ENCODE measurements at places on chromosomes 6 and 20.

GRCh38 chr20:23058240-23058639, 8.8 kb upstream of the THBD start:
- no peak for DNase-seq

GRCh38 chr20:58388028-58388601, 914 bp upstream of the VAPB start:
- DNase-seq = no peak

GRCh38 chr20:48448666-48449600, 378.9 kb downstream of the PREX1 start:
- no peak for DNase-seq

GRCh38 chr6:154567695-154568220, 57.3 kb upstream of the CNKSR3 start:
- DNase-seq = no peak

- peak; percentile 87 for DNase-seq
Measured at GRCh38 chr6:43773050-43773979, 3.3 kb downstream of the VEGFA start.

DNA sequence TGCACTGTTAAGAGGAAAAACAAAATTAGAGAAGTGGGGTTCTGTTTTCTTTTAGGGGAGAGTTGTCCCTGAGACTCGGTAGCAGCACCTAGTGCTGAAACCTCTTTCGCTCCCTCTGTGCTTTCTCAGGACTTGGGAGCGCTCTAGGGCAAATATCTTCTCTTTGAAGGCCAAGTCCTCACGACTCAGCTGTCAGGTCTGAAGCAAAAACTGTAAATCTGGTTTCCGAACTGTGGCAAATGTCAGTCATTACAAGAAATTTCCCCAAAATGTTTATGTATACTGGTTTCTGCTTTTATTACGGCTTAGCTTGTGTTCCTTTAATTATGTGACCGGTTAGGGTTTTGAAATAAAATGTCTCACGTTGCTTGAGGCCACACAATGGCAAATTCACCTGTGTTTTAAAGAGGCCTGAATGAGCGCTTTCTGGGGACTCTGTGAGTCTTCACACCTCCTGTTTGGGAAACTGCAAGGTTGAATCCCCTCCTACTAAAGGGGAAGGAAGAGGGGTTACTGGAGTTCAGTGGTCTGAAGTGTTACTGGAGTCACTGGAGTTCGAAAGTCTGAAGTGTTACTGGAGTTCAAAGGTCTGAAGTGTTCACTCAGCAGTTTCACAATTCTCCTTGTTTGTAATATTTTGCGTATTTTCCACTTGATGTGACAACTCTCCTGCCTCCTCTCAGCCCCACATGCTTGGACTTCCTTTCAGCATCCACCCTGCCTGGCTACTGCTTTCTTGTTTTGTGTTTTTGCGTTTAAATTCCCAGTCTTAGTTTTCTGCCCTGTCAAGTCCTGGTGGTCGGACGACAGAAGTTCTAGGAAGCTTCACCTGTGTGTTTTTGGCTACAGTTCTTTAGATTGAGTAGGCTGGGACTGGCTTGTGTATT, 1.6 kb downstream of the SMPDL3A start:
- no peak for DNase-seq

DNA sequence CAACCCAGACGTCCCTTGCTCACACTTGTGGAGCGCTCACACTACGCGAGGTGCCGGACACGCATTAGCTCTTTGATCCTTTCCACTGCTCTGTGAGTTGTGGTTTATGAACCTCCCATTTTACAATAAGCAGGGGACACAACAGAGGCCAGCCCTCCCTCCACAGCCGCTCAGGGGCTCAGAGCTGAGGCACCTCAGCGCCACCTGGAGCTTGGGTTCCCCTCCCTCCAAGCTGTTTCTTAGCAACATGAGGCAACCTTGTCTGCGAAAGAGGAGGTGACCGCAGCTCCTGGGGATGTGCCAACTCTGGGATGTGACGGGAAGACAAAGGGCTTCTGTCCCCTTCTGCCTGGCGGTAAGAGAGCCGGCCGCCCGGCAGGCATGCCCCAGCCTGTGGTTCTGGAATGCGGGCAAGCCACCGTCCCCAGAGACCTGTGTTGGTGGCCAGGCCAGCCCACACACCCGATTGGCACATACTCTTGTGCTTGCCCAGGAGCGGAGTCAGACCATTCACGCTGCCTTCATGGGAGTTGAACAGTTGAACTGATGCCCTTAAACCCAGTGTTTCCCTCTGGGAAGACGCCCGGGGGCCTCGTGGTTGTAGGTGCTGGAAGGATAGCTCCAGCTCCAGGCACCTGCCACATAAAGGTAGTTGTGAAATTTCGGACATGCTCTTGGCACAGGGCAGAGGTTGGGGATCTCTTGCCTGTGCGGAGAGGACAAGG, 44.5 kb downstream of the RBM38 start:
- no peak for DNase-seq

- no peak for DNase-seq
Measured at GRCh38 chr6:32137454-32137853, 7.4 kb upstream of the FKBPL start.

DNA sequence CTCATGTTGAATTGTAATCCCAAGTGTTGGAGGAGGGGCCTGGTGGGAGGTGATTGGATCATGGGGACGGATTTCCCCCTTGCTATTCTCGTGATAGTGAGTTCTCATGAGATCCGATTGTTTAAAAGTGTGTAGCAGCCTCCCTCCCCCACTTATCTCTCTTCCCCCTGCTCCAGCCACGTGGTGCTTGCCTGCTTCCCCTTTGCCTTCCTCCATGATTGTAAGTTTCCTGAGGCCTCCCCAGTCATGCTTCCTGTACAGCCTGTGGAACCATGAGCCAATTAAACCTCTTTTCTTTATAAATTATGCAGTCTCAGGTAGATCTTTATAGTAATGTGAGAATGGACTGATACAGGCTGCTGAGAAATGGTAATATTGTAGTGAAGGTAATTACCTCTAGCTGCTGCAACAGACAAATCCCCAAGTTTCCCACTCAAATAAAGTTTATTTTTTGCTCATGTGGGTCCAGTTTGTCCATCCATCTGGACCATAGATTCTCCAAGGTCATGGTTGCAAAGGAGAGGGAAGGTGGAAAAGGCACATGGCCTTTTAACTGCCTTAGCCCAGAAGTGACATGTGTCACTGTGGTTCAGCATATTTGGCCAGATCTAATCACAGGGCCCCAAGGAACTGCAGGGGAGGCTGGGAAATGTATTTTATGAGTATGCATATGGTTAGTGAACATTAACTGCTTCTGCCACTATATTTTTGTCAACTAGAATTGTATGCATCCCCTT, 89.2 kb downstream of the TRMT11 start:
- DNase-seq = no peak

DNA sequence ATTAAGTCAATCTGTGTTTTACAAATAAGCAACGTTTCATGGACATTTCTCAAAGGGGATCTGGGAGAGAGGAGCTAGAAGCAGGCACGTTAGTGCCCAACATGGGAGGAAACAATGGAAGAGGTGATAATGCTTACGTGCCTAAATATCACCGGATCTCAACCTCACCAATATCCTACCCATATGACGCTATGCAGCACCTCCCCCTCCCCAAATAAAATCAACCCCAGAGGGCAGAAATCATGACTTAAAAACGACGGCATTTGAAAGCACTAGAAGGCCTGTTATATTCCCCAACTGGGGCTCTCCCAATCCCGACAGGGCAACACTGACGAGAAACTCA, 425 bp downstream of the HBS1L start:
- no peak for DNase-seq

GRCh38 chr6:112122756-112123155, 35.4 kb downstream of the FAM229B start:
- no peak for DNase-seq

- no peak for DNase-seq
Measured at GRCh38 chr6:105193647-105194046, 13.8 kb upstream of the POPDC3 start.

DNA sequence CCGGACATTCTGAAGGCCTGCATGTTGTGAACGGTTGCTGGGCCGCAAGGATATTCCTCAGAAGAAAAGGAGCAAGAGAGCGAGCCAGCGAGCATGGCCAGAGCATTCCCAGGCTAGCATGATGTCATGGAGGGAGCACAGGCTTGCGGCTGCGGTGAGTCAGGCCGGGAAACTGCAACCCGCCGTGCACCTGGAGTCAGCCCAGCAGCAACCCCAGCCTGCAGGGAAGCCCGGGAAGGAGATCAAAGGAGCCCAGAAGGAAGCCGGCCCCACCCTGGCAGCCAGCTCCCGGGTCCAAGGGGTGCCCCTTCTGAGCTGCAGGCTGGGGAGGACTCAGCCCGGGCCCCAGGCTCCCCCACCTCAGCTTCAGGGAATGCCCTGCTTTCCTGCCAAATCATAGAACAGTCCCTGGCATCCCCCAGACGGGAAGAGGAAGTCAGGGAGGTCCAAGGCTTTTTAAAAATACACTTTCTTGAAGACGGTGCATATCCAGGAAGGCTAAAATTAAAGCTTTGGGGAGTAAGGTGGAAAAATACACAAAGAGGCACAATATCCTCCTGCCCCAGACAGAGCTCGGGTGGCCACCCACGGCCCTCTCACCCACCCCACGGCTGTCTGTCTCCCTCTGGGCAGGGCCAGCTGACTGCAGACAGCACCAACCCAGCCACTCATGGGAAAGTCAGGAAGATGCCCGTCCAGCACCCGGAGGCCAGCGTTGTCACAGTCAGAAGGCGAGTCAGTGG, 53.7 kb downstream of the BMP7 start:
- no peak for DNase-seq

- DNase-seq = no peak
Measured at GRCh38 chr20:23877524-23877923, 2.0 kb downstream of the CST5 start.

- peak; percentile 86 for DNase-seq
Measured at GRCh38 chr6:87322304-87323212, at the start of gene SMIM8. TSS of gene SMIM8 (plus strand) at chr6:87322588. CDS start at chr6:87337032, 14,444 bp downstream.

DNA sequence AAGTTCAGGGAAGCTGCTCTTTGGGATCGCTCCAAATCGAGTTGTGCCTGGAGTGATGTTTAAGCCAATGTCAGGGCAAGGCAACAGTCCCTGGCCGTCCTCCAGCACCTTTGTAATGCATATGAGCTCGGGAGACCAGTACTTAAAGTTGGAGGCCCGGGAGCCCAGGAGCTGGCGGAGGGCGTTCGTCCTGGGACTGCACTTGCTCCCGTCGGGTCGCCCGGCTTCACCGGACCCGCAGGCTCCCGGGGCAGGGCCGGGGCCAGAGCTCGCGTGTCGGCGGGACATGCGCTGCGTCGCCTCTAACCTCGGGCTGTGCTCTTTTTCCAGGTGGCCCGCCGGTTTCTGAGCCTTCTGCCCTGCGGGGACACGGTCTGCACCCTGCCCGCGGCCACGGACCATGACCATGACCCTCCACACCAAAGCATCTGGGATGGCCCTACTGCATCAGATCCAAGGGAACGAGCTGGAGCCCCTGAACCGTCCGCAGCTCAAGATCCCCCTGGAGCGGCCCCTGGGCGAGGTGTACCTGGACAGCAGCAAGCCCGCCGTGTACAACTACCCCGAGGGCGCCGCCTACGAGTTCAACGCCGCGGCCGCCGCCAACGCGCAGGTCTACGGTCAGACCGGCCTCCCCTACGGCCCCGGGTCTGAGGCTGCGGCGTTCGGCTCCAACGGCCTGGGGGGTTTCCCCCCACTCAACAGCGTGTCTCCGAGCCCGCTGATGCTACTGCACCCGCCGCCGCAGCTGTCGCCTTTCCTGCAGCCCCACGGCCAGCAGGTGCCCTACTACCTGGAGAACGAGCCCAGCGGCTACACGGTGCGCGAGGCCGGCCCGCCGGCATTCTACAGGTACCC, at the start of gene ESR1:
ESR1 (plus strand) TSS at position 170 of the 858 bp plus-strand sequence; CDS start at position 401, 231 bp downstream.
- no peak for DNase-seq

- DNase-seq = no peak
Measured at GRCh38 chr6:41332842-41333736, 2.3 kb upstream of the NCR2 start.

DNA sequence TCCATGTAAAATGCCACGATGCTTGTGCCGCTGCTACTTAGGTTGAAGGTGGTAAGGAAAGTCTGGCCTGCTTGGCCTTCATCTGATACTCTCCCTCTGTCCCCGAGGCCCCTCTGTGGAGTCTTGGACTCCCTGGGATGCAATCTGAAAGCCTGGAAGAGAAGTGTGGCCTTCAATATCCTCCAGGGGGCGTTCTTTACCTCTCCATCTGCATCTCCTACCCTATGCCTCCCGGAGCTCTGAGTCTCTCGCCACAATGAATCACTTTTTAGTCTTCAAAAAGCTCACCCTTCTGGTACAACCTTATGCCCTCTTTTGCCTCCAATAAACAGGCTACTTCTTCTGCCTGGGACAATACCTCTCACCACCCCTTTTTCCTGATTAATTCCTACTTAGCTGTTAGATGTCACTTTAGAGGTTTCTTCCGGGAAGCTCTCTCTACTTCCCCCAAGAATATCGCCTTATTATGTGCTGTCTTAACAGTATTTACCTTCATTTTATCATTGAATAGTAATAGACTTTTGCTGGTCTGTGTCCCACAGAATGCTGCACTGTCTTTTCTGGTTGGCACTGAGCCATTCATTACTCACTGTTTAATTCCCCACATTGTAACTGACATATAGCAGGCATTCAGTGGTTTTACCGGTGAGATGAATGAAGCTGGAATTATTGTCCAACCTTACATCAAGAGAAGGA, 13.9 kb upstream of the ATG5 start:
- peak; percentile 33 for DNase-seq

- DNase-seq = no peak
Measured at GRCh38 chr6:123363912-123364311, 272.8 kb downstream of the TRDN start.

GRCh38 chr6:141105481-141105880, 1027.2 kb upstream of the GJE1 start:
- DNase-seq = no peak

- no peak for DNase-seq
Measured at GRCh38 chr20:54284928-54285704, 77.2 kb downstream of the PFDN4 start.

GRCh38 chr6:125432963-125433362, 131.2 kb upstream of the HDDC2 start:
- no peak for DNase-seq

DNA sequence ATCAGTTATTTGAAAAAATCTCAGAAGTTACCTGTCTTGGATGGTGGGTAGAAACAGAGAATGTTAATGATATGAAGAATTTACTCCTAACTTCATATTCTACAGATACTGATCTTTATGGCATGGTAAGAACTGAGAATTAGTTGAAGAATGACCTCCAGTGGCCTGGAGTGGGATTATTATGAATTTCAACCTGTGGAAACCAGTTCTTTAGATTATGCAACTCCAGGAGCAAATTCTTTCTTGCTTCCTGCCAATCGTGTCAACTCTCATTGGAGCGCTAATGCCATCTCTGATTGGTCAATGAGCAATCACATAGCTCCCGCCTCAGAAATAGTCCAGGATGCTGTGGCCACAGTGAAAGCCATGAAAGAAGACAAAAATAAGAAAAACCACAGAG, 40.6 kb downstream of the LYRM2 start:
- DNase-seq = no peak

DNA sequence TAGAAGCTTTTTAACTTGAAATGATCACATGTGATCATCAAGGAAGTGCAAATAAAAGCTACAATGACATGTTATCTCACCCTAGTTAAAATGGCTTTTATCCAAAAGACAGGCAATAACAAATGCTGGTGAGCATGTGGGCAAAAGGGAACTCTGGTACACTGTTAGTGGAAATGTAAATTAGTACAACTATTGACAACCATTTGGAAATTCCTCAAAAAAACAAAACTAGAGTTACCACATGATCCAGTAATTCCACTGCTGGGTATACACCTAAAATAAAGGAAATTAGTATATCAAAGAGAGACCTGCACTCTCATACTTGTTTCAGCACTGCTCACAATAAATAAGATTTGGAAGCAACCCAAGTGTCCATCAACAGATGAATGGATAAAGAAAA, 108.7 kb downstream of the HTR1B start:
- no peak for DNase-seq

Data from GM12892 (cell line).